Right kidney (tissue), 9 donors: ENCODE measurements at places on chromosomes 6 and 20.

- no peak for DNase-seq
These were observed 6.0 kb downstream of the SUMO4 start for GRCh38 chr6:149405823-149406765.

DNA sequence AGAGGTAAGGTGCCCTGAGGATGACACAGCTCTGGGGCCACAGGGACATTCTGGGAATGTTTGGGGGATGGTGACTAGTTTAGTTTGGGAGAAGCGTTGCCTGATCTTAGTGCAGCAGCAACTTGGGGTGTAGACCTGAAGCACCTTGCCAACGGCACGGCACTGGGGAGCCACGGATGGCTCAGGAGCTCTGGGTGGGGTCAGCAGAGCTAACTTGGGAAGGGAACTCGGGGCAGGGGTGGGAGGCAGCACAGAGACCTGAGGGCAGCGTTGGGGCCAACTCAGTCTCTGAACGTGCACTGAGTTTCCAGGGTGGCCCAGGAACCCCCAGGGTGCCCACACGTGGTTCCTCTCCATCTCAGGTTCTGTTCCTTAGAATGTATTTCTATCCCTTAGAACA, 14.9 kb downstream of the THBS2 start:
- no peak for DNase-seq

DNA sequence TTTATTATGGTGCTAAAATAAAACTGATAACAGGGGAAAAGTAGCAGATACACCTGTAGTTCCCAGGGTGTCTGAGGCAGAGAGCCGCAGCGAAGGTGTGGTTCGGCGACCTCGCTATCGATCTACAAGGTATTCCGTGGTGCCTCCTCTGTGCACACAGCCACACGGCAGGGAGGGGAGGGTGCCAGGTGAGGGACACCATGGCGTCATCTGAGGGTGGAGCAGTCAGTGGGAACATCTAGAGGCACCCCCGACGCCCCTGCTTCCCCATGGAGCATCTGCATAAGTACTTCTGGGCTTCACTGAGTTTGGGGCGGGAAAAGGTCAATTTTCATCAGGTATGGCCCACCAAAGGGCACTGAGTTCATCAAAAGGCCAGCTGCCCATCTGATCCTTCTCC, 243.3 kb downstream of the TAF4 start:
- no peak for DNase-seq

DNA sequence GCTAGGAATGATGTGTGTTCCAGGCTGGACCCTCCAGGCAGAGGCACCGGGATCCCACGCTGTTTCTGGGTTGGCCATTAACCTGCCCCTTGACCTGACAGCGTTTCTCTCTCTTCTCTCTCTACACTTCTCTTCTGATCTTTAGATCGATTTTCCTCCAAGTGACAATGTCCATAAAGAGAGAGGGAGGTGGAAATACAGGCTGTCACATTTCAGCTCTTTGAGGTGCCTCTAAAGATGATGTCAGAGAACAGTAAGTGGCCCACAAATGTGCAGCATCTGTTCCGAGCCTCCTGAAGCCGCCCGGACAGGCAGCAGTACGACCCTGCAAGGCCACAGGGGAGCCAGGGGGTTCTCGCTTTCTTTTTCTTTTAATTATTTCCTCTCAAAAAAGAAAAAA, 2.5 kb upstream of the SLCO4A1 start:
- DNase-seq, result no peak

- no peak for DNase-seq
These were observed 32.6 kb downstream of the ENPP1 start for GRCh38 chr6:131840441-131840840.

- DNase-seq, result no peak
These were observed 623.9 kb downstream of the KIF16B start for GRCh38 chr20:15949391-15949790.
